ENCODE measurements at places on chromosomes 1 and 21.

DNA sequence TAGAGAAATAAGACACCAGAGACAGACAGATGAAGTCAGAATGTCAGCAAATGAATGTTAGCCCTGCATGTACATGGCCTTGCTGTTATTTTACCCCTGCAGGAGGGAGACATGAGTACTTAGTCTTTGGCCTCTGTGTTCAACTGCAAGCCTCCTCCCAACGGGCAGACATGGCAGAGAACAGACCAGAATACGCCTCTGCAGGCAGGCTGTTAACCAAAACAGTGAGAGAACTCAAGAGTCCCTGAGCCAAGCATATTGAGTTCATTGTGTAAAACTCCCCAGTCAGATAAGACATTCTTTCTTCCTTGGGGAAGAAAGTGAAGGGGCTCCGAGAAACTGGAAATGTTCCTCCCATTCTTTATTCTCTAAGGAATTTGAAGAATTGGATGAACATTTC lies 150.9 kb downstream of the PHTF1 start:
- DNase-seq, result peak; percentile 1

DNA sequence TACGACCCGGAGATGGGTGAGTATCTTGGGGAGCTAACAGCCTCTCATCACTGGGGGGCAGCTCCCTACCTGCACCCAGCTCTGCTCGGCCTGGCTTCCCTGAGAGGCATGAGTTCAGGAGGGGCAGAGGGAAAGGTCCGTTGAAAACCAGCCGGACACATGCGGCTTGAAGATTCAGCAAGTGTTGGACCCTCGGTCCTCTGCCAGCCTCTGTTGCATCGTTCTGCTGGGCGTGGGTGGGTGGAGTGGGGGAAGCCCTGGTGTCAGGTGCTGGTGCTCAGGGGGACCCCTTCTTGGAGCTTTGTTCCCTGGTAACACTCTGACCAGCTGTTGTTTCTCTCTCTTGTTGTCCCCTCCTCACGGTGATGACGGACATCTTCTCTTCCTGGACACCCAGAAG lies 20.9 kb downstream of the PSEN2 start:
- no peak for DNase-seq

DNA sequence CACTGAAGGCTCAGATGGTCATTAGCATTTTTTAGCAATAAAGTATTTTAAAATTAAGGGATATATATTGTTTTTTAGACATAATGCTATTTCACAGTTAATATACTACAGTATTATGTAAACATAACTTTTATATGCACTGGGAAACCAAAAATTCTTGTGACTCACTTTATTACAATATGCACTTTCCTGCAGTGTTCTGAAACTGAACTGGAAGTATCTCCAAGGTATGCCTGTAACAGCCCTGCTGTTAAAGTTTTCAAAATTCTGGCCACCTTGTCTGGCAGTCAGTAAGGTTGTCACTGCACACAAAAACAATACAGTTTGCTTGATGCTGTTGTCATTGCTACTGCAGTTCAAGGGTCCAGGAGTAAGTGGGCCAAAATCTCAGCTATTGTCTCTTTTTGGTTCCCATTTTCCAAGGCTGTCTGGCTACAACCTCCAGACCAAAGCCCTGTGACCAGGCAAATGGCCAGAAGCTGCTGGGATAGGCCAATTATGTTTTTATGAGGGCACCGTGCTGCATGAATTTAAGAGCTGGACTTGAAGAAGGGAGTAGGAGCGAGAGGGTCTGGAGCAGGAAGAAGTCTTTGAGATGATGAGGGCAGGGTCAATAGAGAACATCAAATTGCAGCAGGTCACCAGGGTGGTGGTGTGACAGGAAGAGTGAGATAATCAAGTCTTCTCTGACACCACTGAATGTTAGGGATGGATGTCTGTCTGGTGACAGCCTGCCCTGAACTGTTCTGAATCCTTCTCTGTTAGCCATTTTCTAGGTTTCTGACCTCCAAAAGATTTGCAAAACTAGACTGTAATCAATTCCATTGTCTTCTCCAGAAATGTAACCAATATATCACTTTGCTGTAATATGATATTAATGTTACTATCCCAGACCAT lies 82.3 kb upstream of the CACHD1 start:
- no peak for DNase-seq

GRCh38 chr1:174352883-174353608 lies 94.7 kb upstream of the GPR52 start:
- DNase-seq, result no peak

GRCh38 chr1:65310078-65310587 lies 790 bp downstream of the DNAJC6 start:
- no peak for DNase-seq

GRCh38 chr1:116373431-116374352 lies 648 bp downstream of the ATP1A1 start:
- peak; percentile 58 for DNase-seq

DNA sequence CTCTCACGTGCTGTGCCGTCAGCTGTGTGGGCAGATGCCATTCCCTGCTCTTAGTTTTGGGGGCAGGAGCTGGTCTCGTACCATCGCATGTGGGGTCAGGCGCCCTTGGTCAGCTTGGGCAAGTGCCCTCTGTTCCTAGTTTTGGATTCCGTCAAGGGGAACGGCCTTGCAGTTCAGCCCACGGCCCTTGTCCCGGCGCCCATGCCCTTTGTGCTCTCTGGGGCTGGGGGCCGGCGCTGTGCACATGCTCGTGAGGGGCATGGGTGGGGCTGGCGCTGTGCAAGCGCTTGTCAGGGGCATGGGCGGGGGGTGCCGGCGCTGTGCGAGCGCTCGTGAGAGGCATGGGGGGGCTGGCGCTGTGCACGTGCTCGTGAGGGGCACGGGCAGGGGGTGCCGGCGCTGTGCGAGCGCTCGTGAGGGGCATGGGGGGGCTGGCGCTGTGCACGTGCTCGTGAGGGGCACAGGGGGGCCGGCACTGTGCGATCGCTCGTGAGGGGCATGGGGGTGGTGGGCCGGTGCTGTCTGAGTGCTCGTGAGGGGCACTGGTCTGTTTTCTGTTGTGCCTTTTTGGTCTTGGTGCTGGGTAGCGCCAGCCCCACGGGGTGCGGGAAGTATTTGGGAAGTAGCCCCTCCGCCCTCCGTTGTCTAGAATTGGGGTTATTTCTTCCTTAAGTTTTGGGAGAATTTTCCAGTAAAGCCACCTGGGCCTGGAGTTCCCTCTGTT lies 29.5 kb upstream of the DIP2A start:
- no peak for DNase-seq

DNA sequence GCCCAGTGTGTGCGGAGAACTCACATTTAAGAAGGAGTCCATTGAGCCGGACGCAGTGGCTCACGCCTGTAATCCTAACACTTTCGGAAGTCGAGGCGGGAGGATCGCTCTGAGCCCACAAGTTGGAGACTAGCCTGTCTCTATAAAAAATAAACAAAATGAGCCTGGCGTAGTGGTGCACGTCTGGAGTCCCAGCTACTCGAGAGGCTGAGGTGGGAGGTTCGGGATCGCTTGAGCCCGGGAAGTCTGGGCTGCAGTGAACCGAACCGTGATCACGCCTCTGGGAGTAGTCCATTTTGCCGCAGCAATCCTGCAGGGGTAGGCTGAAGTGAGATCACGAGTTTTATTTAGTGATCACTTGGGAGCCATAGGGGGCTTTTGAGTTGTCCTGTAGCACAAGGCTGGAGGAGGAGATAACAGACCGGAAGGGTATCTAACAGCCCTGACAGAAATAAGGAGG lies 497 bp upstream of the FUCA1 start:
- DNase-seq, result no peak

GRCh38 chr21:45033791-45034555 lies 40.4 kb upstream of the ADARB1 start:
- DNase-seq, result peak; percentile 89

GRCh38 chr1:11977625-11978024 lies 2.6 kb upstream of the MFN2 start:
- no peak for DNase-seq

GRCh38 chr1:41652384-41653265 lies 168.1 kb upstream of the EDN2 start:
- DNase-seq, result no peak

DNA sequence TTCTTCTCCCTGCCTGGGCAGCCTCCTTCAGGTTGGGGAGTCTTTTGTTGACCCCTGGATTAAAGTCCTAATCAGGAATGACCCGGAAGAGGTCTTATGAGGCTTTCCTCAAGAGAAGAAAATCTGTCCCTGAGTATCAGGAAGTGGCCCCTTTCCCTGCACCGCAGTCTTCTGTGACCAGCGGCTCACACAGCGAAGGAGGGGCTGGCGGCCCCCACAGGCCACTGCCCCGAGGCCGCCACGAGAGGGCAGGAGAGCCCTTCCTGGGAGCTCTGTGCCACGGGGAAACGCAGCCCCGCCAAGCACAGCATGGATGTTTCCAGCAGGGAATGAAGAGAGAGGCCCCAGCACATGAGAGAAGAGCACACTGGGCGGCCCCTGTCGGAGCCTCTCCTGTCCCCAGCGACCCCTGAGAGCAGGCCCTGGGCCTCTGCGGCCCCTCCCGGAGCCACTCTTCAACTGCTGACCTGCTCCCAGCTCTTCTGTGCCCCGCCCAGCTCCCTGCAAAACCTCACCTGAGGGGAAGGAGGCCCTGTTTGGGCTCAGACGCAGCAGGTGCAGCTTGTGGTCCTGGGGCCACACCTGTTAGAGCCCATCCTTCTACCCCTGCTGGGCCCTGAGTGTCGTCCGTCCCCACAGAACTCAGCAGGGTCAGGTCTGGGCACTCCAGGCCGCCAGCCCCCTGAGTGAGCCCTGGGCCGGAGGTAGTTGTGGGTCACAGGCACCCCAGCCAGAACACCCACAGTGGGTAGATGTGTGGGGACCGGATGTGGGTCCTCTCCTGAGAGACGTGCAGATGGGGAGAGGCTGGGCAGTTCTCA lies 4.9 kb upstream of the POFUT2 start:
- peak; percentile 89 for DNase-seq

DNA sequence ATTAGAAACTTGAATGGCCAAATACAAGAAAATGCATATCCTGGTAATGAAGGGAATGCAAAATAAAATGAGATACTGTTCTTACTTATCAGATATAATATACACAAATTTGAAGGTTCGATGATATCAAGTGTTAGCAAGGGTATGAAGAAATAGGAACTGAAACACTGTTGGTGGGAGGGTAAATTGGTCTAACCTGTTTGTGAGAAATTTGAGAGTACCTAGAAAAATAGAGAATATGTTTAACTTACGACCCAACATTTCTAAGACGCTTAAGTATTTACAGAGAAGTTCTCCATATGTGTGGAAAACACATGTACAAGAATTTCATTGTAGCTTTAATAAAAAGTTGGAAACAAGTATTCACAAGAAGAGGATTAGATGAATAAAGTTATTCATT lies 25.9 kb downstream of the ATG4C start:
- no peak for DNase-seq

GRCh38 chr1:47824716-47825115 lies 172.5 kb downstream of the TRABD2B start:
- DNase-seq, result no peak

Data from cardiac fibroblast (primary cell).